ENCODE measurements at places on chromosomes 3 and 15.

- DNase-seq: no peak
Measured at GRCh38 chr3:59251869-59252268, 202.0 kb upstream of the CFAP20DC start.

DNA sequence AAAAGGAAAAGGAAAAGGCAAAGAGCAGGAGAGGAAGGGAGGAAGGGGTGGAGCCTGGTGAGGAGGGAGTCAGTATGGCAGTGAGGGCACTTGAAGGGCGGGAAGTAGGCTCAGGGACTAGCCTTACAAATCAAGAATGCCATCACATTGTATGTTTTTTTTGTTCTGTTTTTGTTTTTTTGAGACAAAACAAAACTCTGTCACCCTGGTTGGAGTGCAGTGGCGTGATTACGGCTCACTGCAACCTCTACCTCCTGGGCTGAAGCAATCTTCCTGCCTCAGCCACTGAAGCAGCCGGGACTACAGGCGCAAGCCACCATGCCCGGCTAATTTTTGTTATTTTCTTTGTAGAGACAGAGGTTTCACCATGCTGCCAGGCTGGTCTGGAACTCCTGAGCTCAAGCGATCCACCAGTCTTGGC lies 10.5 kb upstream of the PIK3CB start:
- DNase-seq: no peak

GRCh38 chr3:131007782-131008181 lies 18.8 kb downstream of the ASTE1 start:
- no peak for DNase-seq

- DNase-seq: no peak
Measured at GRCh38 chr3:126834596-126835471, 130.8 kb downstream of the CHCHD6 start.

DNA sequence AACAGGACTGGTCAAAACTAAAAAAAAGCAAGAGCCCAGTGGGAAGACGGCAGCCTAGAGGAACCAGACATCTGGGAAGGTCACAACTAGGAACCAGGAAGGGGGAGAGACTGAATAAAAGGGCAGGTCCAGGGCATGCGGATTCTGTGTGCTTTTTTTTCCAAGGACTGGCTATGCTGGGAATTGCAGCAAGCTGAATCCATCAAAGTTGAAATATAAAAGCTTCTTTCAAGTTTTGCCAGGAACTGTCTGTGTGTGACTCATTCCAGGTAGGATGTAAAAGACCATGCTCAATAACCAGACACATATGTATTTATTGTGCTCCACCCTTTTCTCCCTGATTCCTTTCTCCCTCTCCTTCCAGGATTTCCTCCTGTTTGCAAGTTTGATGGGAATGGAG lies 47.9 kb upstream of the CCDC80 start:
- no peak for DNase-seq

- DNase-seq: no peak
Measured at GRCh38 chr3:166993015-166993630, 387.0 kb downstream of the ZBBX start.

DNA sequence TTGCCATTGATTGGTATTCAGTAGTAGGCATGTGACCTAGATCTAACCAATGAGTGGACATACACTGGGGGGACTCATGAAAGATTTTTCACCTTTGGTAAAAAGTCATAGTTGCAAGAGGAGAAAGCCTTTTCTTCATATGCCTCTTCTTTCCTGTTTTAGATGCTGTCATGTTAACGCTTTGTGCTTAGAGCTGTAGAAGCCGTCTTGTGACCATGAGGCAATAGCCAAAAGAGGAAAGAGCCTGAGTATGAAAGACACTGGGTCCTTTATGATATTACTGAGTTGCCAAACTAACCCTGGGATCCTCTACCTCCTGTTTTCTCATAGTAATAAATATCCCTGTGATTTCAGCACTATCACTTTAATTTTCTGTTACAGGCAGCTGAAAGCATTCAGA lies 396.0 kb downstream of the FHIT start:
- DNase-seq: no peak

DNA sequence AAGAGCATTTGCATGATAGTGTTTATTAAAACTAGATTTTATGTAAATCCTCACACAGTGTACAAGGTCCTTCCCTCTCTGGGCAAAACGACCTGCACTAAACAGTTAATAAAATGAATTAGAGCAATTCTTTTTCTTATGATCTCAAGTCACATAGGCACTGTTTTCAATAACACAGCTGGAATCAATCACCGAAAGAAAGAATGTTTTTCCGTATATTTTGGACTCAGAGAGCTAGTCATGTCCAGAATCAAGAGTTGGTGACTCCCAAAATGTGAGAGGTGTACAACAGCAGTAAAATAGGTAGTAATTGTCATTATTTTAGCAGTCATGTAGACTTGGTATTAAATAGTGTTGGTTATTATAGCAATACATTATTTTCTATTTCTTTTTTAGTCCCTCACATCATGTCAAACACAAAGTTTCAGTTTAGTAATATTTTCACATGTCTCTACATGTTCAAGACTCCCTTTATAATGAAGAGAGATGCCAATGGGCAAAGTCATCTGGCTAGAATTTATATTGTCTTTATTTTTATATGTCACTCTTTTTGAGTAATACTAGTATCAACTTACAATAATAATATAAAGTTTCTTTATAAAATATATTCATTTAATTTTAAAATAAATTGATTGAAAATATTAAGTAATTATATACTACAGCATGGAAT lies 448.6 kb upstream of the CDIN1 start:
- no peak for DNase-seq

GRCh38 chr3:120272286-120272685 lies 12.7 kb downstream of the GPR156 start:
- no peak for DNase-seq

Measured in GM19239 (cell line).